NCI-H510A treated with DMSO at 0.1 percent for 48 hours (cell line): ENCODE measurements at places on chromosomes 5 and 9.

- peak; percentile 94 for DNase-seq
Measured at GRCh38 chr5:36743891-36744772, 132.4 kb upstream of the NIPBL start.

DNA sequence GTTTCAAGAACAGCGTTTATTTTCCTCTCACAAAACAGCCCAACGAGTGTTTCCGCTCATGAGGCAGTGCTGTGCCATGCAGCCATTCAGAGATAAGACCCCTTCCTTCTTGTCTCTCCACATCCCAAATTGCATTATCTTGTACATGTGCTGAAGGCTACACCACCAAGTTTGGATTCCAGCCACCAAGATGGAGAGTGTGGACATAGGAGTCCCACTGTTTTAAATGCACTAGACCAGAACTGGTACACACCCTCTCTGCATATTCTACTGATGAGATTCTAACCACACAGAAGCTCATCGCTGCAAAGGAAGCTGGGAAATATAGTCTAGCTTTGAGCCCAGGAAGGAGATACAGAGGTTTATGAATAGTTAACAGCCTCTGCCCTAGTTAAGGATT lies 509.4 kb downstream of the NFIB start:
- no peak for DNase-seq

DNA sequence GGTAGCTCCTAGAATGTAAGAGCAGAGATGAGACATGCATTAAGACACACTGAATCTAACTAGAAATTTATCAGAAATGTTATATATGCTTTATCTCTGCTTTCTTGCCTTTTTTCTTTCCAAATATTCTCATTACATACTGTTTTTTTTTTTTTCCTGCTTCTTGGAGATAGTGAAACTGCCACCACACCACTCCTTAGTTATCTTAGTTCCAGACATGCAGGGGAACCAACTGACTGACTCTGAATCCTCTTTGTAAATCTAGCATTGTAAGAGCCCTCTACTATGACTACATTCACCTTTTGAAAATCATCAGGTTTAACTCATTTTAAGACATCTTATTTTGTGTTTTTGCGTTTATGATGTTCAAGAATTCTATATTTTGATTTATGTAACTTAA lies 181.3 kb upstream of the ST8SIA4 start:
- DNase-seq, result no peak

DNA sequence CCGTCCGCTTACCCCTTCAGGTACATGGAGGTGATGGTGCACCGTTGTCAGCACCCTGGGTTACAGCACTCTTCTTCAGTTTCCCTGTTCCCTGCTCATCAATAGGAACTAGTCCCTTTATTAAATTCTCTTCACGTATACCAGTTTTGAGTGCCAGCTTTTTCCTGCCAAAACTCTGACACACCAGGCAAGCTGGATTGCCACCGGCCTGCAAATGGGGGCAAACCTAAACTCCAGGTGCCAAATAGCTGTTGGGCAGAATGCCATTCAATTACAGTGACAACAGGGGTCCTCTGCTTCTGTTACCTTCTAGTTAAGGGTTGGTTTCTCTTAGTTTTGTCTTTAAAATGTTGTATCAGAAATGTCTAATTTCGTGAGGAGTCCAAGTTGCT lies 400.4 kb downstream of the OSTF1 start:
- no peak for DNase-seq

DNA sequence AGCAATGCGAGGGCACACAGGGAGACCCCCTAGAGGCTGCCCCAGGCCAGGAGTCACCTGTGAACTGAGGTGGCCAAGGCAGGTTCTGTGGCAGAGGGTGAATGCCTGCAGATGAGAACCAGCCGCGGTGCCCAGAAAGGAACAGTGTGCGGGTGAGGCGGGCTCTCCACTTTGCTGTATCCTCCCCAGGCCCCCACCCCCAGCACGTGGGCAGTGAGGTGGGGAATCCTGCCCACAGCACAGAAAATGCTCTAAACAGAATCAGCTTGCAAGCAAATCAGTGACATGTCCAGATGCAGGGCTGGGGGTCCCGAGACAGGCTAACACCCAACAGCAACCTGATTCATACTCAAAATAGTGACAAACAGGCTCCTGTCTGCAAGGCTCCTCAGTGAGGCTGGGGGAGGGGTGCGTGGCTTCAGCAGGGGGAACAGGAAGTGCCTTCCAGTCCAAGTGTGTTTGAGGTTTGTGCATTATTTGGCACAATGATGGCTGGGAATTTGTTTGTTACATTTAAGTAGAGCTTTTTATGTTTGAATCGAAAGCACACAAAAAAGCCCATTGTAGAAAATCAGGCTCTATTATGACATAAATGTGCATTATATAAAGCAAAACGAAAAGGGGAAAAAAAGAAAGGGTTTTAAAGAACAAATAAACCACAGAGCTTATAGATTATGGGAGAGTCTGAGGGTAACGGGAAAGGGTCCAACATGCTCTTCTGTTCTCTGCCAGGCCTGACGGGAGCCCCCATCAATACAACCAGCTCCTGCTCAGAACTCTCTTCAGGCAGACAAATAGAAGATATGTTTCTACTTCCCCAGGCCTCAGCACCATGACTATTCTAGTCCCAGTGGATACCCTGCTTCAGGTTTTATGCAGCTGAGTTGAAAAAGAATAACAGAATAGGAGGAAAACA lies 201.3 kb downstream of the HSD17B3 start:
- DNase-seq, result no peak

GRCh38 chr5:89120719-89121118 lies 237.7 kb upstream of the MEF2C start:
- no peak for DNase-seq

GRCh38 chr9:121696930-121697329 lies 45.5 kb downstream of the DAB2IP start:
- DNase-seq, result no peak

- no peak for DNase-seq
Measured at GRCh38 chr9:31248156-31248555, 1136.3 kb upstream of the ACO1 start.

GRCh38 chr5:171720086-171720485 lies 65.5 kb upstream of the SMIM23 start:
- DNase-seq, result no peak

- peak; percentile 19 for DNase-seq
Measured at GRCh38 chr5:8461543-8461942, 592.6 kb downstream of the MTRR start.

DNA sequence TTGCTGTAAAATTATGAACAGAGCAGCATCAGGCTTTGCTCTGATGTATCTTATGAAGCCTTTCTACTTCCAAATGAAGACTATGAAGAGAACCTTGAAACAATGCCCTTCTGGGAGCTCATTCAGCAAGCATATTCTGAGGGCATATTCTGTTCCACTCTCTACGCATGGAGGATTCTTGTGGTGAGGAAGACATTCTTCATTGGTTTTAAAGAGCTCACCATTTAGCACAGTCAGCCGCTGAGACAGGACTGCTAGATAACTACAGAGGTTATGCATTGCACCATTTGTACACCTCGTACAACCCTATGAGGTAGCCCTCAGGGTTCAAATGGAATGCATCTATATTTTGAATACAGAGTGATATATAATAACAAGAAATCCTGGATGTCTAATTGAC lies 61.0 kb downstream of the INVS start:
- DNase-seq, result no peak

GRCh38 chr5:68446487-68446894 lies 230.9 kb downstream of the PIK3R1 start:
- no peak for DNase-seq

DNA sequence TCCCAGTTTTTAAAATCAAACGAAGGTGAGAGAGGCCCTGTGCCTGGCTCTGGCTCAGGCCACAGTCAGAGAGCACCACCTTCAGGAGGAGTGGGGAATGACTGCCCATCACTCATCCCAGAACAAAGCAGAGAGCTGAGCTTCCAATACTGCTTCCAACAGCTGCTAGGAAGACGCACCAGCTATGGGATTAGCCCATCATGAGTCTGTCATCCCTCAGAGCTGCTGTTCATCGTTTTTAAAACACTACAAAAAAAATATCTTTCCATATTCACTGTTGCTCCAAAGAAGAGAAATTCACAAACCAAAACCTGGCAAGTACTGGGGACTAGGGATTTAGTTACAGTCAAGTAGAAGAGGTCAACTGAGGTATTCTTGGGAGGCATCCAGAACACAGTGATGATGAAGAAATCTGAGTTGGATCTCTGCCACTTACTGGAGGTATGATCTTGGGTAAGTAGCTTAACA lies 102.4 kb downstream of the CDK5RAP2 start:
- DNase-seq, result peak; percentile 72

GRCh38 chr9:82883436-82883835 lies 179.5 kb downstream of the RASEF start:
- no peak for DNase-seq

- no peak for DNase-seq
Measured at GRCh38 chr5:89232139-89232603, 349.2 kb upstream of the MEF2C start.

DNA sequence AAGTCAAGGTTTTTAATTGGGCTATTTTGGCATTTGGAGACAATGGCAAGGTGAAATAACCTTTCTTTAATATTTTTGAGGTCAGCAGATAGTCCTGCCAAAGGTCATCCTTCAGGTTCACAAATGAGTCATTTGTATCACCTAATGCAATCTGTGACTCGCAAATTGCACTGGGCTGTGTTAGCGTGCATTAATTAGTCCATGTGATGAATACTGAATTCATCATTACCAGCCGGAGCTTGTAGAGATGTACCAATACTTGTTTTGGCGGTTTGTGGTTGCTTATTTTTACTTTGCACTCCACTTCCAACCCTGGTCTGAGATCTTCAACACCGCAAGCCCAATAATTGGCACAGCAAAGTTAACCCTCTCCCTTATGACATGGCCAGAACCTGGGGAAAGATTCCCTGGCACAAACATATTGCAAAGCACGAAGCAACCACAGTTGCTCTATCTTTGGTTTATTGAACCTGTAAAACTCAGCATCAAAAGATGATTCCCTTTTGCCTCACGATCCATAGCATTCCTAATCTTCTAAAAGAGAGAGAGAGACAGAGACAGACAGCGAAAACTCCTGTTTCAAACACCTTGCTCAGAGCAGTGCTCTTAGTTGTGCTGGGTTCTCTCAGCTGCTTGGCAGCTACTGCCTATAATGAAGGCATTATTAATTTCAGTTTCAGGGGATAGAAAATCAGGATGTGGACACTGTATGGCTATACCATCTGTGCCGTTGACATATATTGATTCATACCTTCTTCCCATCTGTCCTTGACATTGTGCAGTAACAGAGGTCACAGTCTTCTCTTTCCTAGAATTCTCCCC lies 178.1 kb downstream of the EBF1 start:
- no peak for DNase-seq

DNA sequence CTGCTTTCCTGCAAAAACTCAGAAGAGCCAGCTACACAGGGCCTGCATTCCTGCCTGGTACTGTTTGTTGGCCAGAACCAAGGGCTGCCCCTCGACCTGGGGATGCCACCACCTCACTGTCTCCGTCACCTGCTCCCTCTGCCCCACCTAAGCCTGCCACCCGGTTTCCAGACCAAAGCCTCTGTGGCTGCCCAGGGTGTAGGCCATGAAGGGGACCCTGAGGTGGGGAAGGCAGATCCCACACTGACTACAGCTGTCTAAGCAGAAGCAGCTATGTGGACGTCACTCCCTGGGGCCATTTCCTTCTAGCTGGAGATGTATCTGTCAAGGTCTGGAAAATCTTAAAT lies 35.8 kb downstream of the RASGEF1C start:
- no peak for DNase-seq

- no peak for DNase-seq
Measured at GRCh38 chr9:115285836-115286235, 167.9 kb upstream of the TNC start.

GRCh38 chr5:179495906-179496455 lies 54.4 kb upstream of the RUFY1 start:
- DNase-seq, result no peak

- DNase-seq, result peak; percentile 3
Measured at GRCh38 chr5:61575103-61575502, 243.0 kb downstream of the ZSWIM6 start.

- no peak for DNase-seq
Measured at GRCh38 chr9:122420315-122420714, 49.5 kb downstream of the PTGS1 start.

- no peak for DNase-seq
Measured at GRCh38 chr9:99076483-99077171, 28.3 kb upstream of the TGFBR1 start.

GRCh38 chr9:94937214-94937903 lies 210.9 kb downstream of the AOPEP start:
- DNase-seq, result no peak

- DNase-seq, result no peak
Measured at GRCh38 chr9:2688636-2689035, 28.7 kb upstream of the KCNV2 start.

DNA sequence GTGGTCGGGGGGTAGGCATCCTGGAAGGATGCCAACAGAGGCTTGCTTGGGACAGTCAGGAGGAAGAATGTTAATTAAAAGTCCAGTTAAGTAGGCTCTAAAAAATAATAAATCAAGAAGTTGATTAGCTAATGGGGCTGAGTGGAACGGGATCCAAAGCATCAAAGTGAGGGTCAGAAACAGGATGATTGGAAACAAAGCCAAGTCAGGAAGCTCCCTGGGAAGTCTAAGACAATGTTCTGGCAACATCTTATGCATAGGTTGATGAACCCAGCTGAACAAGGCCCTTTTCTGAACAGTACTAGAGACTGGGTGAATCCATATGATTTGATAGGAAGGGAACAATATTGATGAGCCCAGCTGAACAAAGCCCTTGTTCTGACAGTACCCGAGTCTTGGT lies 50.2 kb upstream of the STARD4 start:
- no peak for DNase-seq

DNA sequence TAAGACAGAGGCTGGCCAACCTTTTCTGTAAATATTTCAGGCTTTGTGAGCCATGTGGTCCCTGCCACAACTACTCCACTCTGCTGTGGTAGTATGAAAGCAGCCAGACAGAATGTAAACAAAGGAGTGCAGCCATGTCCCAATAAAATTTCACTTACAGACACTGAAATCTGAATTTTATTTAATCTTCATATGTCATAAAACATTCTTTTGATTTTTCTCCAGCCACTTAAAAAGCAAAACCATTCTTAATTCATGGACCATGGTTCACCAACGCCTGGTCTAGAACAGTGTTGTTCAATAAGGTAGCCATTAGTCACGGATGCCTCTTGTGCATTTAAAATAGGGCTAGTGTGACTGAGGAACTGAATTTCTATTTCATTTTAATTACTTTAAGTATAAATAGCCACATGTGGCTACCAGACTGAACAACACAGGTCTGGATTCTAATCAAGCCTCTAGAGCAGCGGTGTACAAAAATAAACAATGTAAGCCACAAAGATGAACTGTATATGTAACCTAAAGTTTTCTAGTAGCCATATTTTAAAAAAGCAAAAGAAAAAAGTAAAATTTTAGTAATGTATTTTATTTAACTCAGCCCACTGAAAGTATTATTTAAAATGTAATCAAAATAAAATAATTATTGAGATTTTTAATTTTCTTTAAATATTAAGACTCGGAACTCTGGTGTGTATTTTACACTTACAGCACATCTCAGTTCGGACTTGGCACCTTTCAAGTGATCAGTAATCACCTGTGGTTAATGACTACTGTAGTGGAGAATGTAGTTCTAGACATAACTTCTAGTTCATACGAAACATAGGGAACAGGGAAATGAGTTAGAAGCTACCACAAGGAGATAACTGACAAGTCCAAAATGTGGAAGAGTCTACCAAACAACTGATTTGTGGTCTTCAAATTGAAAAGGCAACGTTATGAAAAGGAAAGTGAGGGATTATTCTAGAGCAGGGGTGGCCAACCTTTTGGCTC lies 14.3 kb downstream of the GEMIN5 start:
- no peak for DNase-seq

GRCh38 chr5:2894736-2895135 lies 143.3 kb upstream of the IRX2 start:
- no peak for DNase-seq
